ENCODE measurements at places on chromosomes 11 and 22. TPM values are rescaled to one million over a fixed set of nuclear protein-coding genes. Genes with fewer than 3 reads are reported as not detected.
A peak's percentile ranks its signal among the peaks of the same experiment; 100 is the strongest.

GRCh38 chr11:61524963-61525587, 16.5 kb downstream of the LRRC10B start:
- no peak for DNase-seq

DNA sequence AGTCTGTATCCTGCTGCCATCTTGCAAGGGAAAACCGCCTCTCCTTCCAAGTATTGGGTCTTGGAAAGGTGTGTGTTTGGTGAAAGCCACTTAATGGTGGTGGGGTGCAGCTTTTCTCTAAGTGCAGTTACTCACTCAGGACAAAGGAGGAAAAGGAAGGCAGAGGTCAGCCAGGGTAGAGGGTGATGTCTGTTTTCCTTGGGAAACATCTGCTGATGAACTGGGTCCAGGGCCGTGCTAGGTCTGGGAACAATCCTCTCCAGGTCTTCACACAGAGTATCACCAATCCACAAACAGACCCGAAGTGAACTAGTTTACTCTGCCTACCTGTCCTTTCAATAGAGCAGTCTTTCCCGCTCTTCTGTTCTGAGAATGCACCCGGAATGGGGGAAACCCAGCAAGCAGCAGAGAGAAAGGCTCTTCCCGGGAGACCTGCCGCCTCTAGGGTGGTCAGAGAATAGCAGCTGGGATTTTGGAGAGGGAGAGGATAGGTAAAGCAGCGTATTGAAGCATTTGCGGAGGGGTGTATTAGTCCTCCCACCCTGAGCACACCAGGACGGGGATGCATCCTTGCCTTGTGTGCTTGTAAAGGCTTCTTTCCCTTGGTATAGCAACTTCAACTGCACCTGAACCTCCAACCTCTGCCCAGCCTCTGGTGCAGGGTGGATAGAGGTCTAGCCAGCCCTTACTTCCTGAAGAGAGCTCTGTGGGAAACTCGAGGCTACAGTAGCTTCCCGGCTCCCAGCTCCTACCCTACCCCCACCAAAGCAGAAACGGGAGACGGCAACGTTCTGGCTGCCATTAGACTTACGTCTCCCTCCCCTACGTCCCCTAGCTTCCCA, 20.7 kb downstream of the LHFPL7 start:
- DNase-seq: no peak

The P2RY6 gene
- 2.5 TPM for total RNA-seq

The OR56A1 gene
- not detected for total RNA-seq

DNA sequence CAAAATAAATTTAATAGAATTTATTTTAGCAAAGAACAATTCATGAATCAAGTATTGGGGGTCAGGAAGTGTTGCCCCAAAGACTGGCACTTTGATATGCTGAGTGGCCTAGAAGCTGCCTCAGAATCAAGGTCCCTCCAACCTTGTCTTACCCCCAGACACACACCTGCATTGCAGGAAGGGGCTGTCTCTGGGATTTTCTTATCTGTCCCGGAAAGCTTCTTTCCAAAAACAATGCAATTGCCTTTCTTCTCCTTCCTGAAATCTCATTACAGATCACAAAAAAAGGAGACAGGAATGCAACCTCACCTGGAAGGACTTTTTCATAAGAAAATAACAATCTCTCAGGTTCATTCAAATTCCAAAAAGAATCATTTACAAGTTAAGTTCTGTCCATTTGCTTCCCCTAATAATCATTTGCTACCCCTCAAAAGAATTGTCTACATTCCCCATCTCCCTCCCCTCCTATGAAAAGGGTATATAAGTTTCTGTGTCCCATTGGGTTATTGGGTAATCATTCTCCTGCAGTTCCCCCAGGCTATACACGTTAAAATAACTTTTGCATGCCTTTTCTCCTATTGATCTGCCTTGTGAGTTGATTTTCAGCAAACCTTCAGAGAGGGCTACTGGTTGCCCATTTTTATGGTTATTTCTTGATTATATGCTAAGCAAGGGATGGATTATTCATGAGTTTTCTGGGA, 21.3 kb downstream of the OR10A6 start:
- DNase-seq: no peak

DNA sequence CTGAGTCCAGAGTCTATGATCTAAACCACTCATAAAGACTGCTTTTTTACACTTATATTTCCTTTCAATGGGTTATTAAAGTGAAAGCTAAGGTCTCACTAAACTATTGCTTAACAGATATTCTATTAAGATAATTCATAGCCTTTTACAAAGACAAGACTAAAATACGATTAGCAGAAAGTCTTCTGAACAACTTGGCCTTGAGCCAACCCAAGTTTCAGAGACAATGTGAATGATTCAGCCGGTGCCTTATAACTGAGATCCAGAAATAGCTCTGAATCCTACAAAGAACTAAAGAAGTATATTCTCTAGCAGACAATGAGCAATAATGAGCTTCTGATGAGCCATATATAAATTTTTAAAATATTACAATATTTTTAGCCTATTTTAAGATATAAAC, 41.5 kb upstream of the CARD18 start:
- no peak for DNase-seq

The SEZ6L gene
- total RNA-seq: not detected

The PNPLA5 gene
- total RNA-seq: not detected

The ASCL2 gene
- total RNA-seq: not detected

The LDHAL6A gene
- not detected for total RNA-seq

DNA sequence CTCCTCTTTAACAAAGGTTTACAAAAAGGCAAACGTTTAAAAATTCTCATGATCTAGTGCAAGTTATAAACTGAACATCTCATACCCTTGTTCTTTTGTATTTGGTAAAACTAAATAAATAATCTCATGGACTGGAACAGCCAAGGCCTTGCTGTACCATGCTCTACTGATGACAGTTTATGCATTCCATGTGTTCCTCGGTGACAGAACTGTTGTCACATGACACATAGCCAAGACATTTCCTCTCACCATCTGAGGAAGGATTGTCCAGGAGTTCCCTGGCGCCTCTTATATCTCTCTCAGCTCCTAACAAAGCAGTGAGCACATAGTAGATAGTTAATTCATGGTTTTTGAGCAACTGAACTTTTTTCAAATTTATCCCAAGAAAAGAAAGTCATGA, 12.6 kb downstream of the CCDC83 start:
- no peak for DNase-seq

- no peak for DNase-seq
Observed at GRCh38 chr11:65356394-65356972, 1.9 kb downstream of the TIGD3 start.

- peak; percentile 73 for DNase-seq
Observed at GRCh38 chr11:96014217-96014616, 90.3 kb upstream of the MTMR2 start.

The SYT13 gene
- total RNA-seq: not detected

DNA sequence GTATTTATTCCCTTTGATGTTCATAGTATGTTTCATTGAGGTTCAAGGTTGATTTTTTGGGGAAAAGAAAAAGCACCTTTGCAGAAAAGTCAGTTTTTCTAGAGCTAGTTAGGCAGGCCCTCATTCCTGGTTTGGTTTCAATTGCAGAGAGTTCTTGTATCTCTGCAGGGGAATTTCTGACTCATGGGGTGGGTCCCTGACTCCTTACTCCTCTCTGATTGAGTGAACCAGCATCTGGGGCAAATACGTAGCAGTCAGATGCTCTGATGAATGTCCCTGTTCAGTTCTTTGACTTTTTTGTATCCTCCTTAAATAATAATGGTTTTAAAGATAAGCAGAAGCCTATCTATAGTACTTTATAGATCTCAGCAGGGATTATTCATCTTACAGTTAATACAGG, 7.7 kb upstream of the NCR3LG1 start:
- no peak for DNase-seq

- no peak for DNase-seq
Observed at GRCh38 chr22:20435436-20436306, 2.0 kb downstream of the SCARF2 start.

- peak; percentile 46 for DNase-seq
Observed at GRCh38 chr11:71563406-71563805, 2.0 kb upstream of the KRTAP5-10 start.

DNA sequence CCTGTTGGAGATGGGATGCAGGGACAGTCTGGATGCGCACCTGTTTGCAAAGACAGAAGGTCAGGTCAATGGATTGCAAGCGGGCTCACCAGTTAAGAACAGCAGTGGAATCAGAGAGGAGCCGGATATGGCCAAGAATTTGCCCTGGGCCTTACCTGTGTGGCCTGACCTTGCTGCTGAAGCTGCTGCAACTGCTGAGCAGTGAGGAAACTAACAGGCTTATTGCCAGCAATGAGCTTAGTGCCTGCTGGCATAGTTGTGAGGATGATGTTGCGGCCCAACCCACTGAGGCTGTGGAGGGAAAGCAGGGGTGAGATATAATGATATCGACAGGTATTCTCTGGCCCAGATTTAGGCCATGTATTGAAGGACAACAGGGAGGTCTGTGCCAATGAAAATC, 30.6 kb downstream of the NFRKB start:
- DNase-seq: no peak

GRCh38 chr11:69293087-69293486, 868 bp upstream of the MYEOV start:
- no peak for DNase-seq

The TBX1 gene
- total RNA-seq: not detected

- peak; percentile 95 for DNase-seq
Observed at GRCh38 chr11:119481021-119481666, 58.2 kb upstream of the THY1 start.

DNA sequence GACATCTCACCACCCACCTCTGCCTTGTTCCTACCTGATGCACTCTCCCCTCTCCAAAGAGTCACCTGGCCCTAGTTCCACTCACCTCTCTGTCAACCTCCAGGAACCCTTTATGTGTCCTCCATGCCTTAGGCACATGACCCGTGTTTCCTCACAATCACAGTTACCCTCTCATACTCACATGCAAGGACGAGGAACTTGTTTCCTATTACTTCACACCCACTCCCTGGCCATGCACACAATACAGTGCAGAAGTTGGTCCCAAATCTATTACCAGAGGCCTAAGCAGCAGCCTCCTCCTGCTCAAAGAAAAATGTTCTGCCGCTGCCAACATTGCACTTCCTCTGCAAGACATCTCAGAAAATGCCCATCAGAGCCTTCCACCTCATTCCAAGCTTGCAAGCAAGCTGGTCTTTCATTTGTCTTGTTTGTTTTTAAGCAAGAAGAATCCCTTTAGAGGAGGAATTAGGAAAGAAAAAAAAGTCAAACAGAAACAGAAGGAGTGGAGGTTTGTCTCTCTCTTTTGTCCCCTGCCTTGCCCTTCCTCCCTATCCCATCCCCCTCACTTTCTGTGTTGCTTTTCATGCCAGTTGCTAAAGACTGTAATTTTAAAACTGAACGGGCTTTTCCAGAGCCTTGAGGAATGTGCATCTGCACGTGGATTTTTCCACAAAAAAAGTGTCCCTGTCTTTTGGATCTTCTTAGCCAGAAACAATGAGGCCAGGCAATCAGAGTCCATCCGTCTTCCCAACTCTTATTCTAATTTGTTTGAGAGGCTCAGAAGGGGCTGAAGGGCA, 63.4 kb downstream of the KCNJ1 start:
- DNase-seq: no peak

The CST6 gene
- not detected for total RNA-seq

- DNase-seq: no peak
Observed at GRCh38 chr11:71171576-71171975, 80.8 kb downstream of the SHANK2 start.

DNA sequence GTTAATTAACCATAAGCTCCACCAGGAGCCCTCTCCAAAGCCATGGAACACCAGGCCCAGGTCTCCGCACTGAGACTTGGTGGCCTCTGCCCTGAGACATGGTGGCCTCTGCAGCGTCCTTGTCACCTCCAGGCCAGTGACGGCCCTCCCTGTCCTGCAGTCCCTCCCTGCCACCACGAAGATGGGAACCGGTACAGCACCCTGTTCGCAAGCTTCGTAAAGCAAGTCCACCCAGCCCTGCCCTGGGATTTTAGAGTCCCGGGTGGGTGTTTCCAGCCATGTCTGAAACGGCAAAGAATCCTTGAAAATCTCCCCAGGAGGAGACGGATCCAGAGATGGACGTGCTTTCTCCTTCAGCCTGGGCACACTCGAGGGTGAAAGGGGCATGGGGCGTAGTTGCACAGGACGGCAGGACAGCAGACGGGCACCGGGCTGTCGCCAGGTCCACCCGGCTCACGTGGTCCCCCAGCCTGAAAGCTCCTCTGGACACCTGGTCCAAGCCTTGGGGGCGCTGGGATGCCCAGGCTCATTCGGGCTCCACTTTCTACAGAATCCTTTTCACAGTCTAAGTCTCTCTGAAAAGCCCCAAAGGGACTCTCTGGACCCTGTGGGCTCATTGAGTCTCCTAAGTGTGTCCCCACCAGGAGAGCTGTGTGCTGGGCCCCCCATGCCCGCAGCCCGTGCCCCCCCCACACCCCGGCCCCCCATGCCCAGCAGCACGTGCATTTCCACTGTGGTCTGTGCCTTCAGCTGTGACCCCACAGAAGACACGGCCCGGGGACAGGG, 456.2 kb downstream of the BRD1 start:
- DNase-seq: no peak

DNA sequence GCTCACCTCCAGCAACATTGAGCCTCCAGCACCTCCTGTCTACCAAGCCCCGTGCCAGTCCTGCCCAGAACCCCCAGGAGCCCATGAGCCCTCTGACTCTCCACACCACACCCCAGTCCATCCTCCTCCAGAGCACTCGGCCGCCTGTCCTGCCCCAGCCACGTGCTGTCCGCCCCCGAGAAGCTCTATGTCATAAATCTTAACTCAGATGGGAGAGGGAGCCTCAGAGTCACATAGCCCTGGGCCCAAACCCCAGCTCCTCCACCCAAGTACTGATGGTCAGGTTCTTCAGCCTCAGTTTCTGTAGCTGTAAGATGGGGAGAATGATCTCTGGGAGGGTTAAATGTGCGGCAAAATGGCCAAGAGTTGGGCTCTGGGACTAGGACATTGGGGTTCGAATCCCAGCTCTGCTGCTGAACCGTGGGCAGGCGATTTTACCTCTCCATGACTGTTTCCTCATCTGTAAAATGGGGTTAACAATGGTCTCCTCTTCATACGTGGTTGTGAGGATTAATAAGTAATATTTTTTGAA, 27.8 kb downstream of the CYTH4 start:
- DNase-seq: no peak

DNA sequence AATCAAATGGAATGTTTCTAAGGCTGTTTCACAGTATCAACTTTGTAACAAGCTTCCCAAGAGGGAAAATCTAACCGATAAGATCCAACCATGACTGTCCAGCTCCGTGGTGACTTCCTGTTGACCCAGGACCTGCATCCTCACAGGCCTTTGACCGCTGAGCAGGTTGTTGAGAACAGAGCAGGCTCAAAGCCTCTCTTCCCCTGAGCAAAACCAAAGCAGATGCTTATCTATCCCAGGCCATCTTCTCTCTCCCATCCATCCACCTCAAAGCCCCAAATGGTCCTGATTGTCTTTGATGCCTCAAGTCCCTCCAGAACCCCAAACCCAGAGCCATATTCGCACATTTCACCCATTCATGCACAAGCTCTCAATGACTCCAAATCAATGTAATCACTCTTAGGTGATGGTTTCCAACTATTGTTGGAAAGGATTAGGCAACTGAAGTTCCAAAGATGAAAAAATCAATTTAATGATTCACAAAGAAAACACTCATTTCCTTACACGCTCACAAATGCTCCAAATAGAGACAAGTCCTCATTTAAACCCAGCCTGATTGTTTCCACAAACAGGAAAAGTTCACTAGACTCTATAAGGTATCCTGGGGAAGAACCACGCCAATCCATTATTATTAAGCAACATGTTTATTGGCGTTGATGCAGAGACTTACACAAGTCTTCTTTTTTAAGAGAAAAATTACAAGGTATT, 48.7 kb downstream of the C11orf58 start:
- no peak for DNase-seq

The UCP3 gene
- total RNA-seq: not detected

Data from H4 (cell line).